ENCODE measurements at places on chromosomes 5 and 9. TPM values are rescaled to one million over a fixed set of nuclear protein-coding genes. Genes with fewer than 3 reads are reported as not detected.

DNA sequence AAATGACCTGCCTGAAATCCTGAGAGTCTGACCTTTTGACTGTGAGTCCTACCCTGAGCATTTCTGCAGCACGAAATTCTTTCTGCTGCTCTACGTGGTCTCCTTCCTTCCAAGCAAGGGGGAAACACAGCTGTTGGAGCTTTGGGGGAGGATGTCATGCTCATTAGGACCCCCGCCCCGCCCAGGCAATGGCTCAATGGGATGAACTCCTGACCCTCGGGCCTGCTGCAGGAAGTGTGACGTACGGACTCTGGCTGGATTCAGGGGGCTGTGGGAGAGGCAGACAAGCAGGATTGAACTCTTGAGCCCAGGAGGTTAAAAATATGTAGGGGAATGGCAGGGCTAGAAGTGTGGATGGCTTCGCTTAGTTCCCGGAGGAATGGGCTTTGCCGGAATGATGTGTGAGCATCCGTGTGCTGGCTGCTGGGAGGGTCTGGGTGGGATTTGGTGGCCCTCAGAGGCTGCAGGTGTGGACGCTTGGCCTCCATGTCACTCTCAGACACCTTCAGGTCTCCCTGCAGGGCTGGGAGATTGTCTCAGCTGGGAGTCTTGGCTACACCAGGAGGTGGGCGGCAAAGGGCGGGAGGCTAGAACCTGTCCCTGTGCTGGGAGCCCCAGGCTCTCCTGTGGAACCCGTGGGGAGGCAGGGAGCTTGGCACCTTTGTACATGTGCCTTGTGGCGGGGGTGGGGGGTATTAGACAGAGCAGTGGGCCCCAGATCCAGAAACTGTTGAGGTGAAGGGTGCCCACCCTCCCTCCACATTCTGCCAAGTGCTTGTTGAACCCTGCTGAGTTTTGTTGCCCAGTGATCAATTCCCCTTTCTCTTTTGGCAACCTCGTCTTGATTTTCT is 26.3 kb downstream of the STC2 start:
- DNase-seq = no peak

GRCh38 chr5:144195448-144195847 is 24.8 kb downstream of the KCTD16 start:
- DNase-seq = no peak

DNA sequence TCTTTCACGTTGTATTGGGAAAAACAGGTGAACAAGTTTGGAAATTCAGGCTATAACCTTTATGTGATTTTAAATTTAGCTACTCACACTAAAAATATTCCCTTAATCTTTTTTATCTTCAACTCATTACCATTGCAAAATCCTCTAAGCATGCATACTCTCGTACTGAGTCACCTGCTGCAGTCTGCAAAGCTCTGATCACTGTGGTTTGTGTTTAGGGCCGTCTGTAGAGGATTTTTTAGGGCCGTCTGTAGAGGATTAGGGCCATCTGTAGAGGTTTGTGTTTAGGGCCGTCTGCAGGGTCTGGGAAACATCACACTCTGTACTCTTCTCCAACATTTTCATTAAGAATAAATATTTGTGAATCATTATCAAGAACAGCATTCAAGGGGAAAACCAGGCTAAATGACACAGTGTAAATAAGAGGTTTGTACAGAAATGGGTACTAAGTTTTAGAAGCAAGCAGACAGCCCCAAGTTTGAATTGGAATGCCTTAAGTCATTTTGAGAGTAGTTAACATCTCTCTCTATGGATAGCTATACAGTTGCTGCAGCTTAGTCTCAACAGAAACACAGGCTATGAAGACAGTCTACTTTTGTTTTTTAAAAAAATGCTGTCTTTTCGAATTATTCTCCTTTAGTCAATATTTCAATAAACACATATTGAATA is 155.0 kb upstream of the TSLP start:
- no peak for DNase-seq

GRCh38 chr9:131589124-131589711 is 43.9 kb downstream of the PRRT1B start:
- no peak for DNase-seq

The TICAM2 gene
- total RNA-seq = 2.0 TPM
